Mesangial cell (primary cell): ENCODE measurements at places on chromosomes 16 and 17. TPM values are rescaled to one million over a fixed set of nuclear protein-coding genes. Genes with fewer than 3 reads are reported as not detected.

PRAC1 gene
- total RNA-seq: not detected in 2 replicates

CCDC144A gene
- total RNA-seq: under 0.01 and 0.49 TPM in 2 replicates

CYGB gene
- 2.8 and 5.3 TPM in 2 replicates for total RNA-seq

TMIGD1 gene
- not detected in 2 replicates for total RNA-seq

MRPS34 gene
- 108 and 161 TPM in 2 replicates for total RNA-seq

KRTAP4-4 gene
- not detected in 2 replicates for total RNA-seq

IGF2BP1 gene
- total RNA-seq: 13.0 and 18.1 TPM in 2 replicates

CES3 gene
- under 0.01 and 0.38 TPM in 2 replicates for total RNA-seq

SYT17 gene
- under 0.01 and 4.6 TPM in 2 replicates for total RNA-seq

PHF23 gene
- total RNA-seq: 27.4 and 45.8 TPM in 2 replicates

FADS6 gene
- total RNA-seq: not detected in 2 replicates

MAPT gene
- total RNA-seq: 0.49 and 1.1 TPM in 2 replicates

SPATA20 gene
- 61.6 and 120 TPM in 2 replicates for total RNA-seq

FAM171A2 gene
- total RNA-seq: 11.4 and 17.0 TPM in 2 replicates

CYTH1 gene
- 18.0 and 31.0 TPM in 2 replicates for total RNA-seq

IL17C gene
- not detected in 2 replicates for total RNA-seq

SHISA6 gene
- not detected in 2 replicates for total RNA-seq

KRT27 gene
- 0.51 TPM in 1 of 2 replicates, not detected in the other for total RNA-seq

SLC9A5 gene
- total RNA-seq: 0.33 and 0.51 TPM in 2 replicates

XAF1 gene
- total RNA-seq: under 0.01 and 2.2 TPM in 2 replicates

SENP3 gene
- total RNA-seq: 61.2 and 89.3 TPM in 2 replicates

TEX19 gene
- total RNA-seq: not detected in 2 replicates

CSH2 gene
- total RNA-seq: not detected in 2 replicates

CSH1 gene
- total RNA-seq: not detected in 2 replicates

LLGL2 gene
- total RNA-seq: 8.3 and 34.5 TPM in 2 replicates

HBA1 gene
- not detected in 2 replicates for total RNA-seq

IGFALS gene
- 0.25 TPM in 1 of 2 replicates, not detected in the other for total RNA-seq

GSG1L gene
- total RNA-seq: not detected in 2 replicates

EME1 gene
- total RNA-seq: 1.4 and 8.1 TPM in 2 replicates

CRYBA1 gene
- total RNA-seq: not detected in 2 replicates

KRTAP4-5 gene
- total RNA-seq: not detected in 2 replicates

CCDC200 gene
- total RNA-seq: not detected in 2 replicates

HOXB1 gene
- not detected in 2 replicates for total RNA-seq

PMM2 gene
- 18.4 and 23.0 TPM in 2 replicates for total RNA-seq

TSPAN10 gene
- total RNA-seq: 1.1 and 1.9 TPM in 2 replicates

CEMP1 gene
- total RNA-seq: not detected in 2 replicates

KRT20 gene
- total RNA-seq: under 0.01 TPM in 1 of 2 replicates, not detected in the other

PARD6A gene
- total RNA-seq: 5.5 and 9.0 TPM in 2 replicates

CDH13 gene
- 53.9 and 98.6 TPM in 2 replicates for total RNA-seq

TP53TG3F gene
- not detected in 2 replicates for total RNA-seq

CALB2 gene
- 0.76 TPM in 1 of 2 replicates, not detected in the other for total RNA-seq

TBC1D3K gene
- under 0.01 TPM in 1 of 2 replicates, not detected in the other for total RNA-seq

FZD2 gene
- 24.8 and 50.3 TPM in 2 replicates for total RNA-seq
